ENCODE measurements at places on chromosomes 13 and 19. TPM values are rescaled to one million over a fixed set of nuclear protein-coding genes. Genes with fewer than 3 reads are reported as not detected.

CD33 gene
- not detected for total RNA-seq

SHISA7 gene
- total RNA-seq: not detected

STARD13 gene
- 0.19 TPM for total RNA-seq

MTIF3 gene
- total RNA-seq: 31.8 TPM

ZNF808 gene
- total RNA-seq: 27.5 TPM

LGI4 gene
- not detected for total RNA-seq

Data from activated CD8-positive, alpha-beta memory T cell treated with anti-CD3 and anti-CD28 coated beads for 36 hours (primary cell).